ENCODE measurements at places on chromosomes 2 and 18.
A peak's percentile ranks its signal among the peaks of the same experiment; 100 is the strongest.

DNA sequence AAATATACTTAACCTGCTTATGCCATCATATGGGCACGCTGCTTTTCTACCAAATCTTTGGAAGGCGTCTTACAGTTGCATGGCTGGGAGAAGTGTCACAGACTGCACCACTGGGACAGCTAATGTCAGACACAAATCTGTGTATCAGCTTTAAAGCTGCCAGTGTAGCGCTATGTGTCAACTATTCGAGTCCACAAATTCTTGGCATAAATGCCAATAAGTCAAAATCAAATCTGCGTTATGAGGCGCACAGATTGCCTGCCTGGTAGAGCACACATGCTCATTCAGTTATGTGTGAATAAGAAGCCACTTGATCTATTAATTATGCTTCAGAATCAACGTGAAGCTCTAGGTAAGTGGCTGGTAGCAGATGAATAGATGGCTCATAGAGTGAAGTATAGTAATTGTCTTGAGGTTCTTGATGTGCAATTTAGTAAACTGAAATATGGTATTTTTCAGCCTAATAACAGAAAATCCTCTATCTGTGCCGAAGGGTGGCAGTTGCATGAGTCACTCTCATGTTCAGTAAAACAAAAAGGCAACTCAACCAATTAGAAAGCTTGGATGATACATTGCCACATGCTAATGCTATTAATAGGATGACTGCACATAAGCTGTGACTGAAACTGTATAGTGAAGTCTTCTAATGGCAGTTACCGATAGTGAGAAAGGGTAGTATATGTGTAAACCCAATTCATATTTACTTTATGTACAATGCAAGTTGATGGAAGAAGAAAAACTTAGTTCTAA lies 52.0 kb downstream of the DCC start:
- no peak for DNase-seq

DNA sequence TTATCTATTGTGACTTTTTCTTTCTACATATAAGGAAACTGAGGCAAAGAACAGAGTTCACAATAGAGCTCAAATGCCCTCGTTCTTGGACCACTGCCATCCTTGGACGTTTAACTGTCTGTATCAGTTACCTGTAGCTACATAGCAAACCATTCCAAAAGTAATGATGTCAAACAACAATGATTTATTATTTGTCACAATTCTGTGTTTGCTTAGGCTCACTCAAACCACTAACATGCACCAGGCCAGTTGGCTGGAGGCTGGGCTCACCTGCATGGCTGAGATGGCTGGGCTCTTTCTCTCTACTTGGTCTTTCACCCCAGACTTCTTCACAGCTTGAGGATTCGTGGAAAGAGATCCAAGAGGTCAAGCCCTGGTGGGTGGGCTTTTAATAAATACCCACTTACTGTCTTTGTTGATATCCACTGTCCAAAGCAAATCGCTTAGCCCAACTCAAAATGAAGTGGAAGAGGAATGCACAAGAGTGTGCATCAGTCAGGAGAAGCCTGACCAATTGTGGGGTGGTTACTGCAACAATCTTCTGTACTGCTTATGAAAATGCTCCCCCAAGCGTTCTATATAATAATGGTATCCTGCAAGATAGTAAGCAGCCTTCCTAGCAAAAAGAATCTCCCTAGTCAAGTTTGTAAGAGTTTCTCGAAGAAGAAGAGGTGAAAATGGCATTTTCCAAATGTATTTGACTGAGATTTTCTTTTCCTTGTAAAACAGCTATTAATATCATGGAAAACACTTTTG lies 163.5 kb upstream of the NT5C1B start:
- no peak for DNase-seq

DNA sequence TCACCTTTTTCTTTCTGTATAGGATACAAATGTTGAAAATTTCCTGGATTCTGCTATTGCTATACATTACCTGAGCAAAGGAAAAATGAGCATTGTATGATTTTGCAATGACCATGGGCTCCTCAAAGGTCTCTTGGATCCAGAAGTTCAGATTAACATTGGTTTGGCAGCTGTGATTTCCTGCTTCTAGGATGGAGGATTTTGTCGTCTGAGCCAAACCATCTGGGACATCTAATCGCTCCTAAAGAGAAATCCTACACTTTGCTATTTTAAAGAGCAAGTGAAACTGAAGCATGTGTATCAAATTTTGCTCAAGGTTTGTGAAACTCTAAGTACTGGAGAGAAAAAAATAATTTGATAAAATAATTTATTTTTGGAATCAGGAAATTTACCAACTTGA lies 115.1 kb upstream of the ST6GAL2 start:
- DNase-seq, result no peak

- DNase-seq, result no peak
Observed at GRCh38 chr2:67945940-67946339, 116.9 kb downstream of the C1D start.

- no peak for DNase-seq
Observed at GRCh38 chr2:88932686-88933085, 241.2 kb downstream of the RPIA start.

DNA sequence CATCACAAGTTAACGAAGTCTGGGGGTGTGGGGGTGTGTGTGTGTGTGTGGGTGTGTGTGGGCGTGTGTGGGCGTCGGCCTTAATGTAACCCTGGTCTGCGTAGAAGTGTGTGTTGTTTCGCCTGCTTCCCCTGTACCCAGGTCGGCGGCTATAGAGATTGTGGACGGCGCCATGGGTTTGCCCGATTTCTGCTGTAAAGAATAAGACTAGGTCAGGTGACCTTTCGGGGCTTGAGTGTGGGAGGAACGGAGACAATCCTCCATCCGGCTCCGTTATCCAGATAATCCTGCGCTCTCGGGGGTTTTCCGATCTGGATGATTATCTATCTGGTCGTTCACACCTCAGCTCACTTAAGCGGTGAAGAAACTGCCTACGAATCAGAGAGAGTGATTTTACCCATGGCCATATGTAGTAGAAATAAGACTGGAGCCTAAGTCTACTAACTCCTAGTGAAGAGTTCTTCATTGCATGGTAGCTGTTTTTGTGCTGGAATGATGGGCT lies 543 bp downstream of the HADHB start:
- peak; percentile 57 for DNase-seq

GRCh38 chr2:8248623-8248957 lies 433.3 kb upstream of the ID2 start:
- no peak for DNase-seq

DNA sequence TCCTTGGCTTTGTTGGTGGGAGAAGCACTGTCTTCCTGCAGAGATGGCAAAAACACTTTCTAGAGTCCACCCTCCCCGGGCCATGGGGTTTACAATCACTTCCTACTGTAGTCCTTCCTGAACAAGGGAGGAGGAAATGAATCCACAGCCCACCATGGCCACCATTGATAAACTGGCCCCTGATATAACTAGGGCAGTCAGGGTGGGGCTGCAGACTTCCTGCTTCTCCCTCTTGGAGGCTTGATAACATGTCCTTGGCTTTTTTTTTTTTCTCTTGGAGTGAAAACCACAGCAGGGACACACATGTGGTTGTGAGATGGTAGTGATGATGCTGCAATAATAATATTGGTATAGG lies 437.8 kb downstream of the ZNF521 start:
- DNase-seq, result no peak
